ENCODE measurements at places on chromosomes 3 and 15.

- no peak for DNase-seq
Measured at GRCh38 chr3:24492971-24493551, 1.6 kb downstream of the THRB start.

- DNase-seq = no peak
Measured at GRCh38 chr15:97350813-97351212, 609.7 kb upstream of the ARRDC4 start.

DNA sequence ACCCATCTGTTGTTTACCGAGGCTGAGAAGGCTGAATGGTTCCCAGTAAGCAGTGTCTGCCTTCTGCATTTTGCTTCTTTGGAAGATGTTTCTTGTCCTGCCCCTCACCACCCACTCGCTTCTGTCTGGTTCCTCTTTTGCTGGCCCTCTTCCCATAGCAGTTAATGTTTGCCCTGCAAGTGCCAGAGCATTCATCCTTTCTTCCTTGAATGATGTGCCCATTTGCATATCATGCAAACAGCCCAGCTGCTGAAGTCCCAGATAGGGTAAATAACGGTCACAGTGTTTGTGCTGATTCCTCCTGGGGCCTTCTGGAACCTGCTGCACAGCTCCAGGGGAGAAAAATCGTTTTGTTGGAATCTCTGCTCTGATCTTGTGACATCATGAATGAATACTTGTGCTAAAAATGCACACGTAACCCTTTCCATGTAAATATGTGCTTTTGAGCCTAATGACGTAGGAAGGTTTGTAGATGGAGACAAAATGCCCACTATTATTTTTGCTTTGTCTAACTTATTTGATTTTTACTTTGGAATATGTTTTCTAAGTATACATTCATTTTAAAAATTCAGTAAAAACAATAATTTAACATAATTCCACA lies 381.0 kb downstream of the SOX2 start:
- DNase-seq = no peak

- DNase-seq = no peak
Measured at GRCh38 chr3:33791477-33792166, 6.8 kb upstream of the PDCD6IP start.

- DNase-seq = no peak
Measured at GRCh38 chr3:61964566-61964965, 403.2 kb downstream of the PTPRG start.

DNA sequence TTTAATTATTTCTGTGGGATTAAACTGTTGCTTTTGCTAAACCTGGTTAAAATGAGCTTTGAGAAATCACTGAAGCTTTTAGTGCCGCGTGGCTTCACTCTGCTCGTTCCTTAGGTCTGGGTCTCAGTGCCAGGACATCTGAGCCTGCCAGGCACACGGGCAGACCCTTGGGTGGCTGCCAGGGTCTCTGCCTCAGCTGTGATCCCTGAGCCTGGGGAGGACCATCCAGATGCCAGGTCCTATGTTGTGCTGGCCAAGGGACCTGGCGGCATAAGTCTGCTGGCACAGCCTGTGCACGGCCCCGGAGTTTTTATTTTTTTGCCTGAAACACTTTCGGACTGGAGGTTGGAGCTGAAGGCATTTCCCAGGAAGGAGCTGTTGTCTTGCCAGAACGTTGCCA lies 328.1 kb downstream of the LRTM1 start:
- no peak for DNase-seq

DNA sequence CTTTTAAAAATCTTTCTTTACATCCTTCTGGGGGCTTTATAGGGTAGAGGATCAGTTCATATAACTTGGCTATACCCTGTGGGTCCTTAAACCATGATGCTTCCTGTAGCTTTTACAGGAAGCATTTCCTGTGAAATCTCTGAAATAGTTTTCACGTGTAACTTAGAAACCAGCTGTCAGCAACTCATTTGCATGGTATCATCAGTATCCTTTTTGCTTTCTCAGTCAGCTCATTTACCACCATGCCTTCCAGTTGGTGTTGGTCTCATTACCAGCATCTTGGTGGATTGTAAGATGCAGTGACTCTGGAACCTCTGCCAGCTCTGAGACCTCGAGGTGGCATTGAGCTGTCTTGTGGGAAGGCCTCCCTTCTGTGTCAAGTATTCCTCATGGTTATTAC lies 96.7 kb upstream of the MYZAP start:
- no peak for DNase-seq

- DNase-seq = no peak
Measured at GRCh38 chr3:138081371-138082084, 33.9 kb downstream of the DZIP1L start.

DNA sequence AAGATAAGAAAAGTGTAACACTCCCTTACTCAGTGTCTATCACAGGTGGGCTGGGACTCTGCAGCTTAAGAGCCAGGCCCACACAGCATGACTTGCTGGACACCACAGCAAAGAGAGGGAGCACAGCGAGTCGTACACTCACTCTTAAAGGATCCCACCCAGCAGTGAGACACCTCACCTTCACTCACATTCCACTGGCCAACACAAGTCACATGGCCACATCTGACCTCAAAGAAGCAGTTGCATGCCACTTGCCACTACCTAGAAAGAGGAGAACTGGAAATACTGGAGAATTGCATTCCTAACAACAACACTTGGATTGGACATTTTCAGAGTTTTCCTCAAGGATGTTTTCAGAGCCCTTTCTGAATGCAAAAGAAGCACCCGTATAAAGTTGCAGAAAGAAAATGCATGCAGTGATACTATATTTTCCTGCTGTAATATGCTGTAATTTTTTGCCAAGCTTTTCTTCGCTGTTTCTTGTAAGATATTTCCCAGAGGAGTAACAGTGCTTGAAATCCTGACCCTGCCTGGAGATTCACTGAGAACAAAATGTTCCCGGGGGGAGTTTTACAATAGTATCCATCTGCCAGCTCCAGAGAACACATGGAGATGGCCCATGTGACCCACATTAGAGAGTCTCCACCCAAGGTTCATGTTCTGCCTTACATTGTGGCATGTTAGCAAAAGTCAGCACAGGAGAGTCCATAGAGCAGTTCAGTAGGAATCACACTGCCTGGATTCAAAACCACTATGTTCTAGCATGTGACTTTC lies 42.2 kb downstream of the TRIM42 start:
- no peak for DNase-seq

- no peak for DNase-seq
Measured at GRCh38 chr3:35745802-35746484, 106.6 kb downstream of the ARPP21 start.

GRCh38 chr3:57910990-57911389 lies 97.2 kb upstream of the FLNB start:
- DNase-seq = no peak
